ENCODE measurements at places on chromosomes 4 and X.

- no peak for DNase-seq
These were observed 120.4 kb downstream of the TMEM164 start for GRCh38 chrX:110123331-110123782.

DNA sequence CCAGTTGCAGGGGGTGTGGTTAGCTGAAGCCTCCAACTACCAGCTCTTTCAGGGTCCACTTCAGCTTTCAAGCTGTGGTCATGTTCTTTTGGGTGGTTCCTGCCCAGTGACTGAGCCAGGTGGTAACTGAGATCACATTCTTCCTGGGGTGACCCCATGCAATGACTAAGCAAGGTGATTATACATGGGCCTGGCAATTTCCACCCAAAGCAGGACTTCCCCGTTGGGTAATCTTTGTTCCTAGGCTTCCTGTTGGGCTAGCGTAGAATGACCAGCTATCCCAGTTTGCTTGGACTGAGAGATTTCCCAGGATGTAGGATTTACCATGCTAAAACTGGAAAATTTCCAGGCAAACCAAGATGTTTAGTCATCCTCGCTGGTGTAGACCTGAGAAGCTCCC, 18.4 kb upstream of the MAGEB17 start:
- no peak for DNase-seq

DNA sequence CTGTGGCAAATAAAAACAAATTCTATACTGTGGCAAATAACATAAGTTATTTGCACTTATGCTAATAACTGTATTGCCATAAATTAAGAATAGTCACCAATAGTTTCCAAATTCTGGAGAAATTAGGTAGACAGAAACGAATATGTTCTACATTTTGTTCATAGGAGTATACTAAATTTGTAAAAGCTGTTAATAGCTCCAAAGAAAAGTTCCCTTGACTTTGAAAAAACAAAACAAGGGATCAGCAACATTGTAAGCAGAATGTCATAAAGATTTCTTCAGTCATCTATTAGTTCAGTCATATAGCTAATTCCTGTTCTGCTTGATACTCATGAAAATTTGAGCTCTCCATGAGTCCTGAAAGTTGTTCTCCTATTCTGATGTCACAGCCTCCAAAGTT, 1472.8 kb downstream of the C4orf33 start:
- DNase-seq = no peak

GRCh38 chr4:17164666-17165065, 266.2 kb upstream of the LDB2 start:
- DNase-seq = no peak

- DNase-seq = no peak
These were observed 86.2 kb downstream of the NPFFR2 start for GRCh38 chr4:72118017-72118416.

DNA sequence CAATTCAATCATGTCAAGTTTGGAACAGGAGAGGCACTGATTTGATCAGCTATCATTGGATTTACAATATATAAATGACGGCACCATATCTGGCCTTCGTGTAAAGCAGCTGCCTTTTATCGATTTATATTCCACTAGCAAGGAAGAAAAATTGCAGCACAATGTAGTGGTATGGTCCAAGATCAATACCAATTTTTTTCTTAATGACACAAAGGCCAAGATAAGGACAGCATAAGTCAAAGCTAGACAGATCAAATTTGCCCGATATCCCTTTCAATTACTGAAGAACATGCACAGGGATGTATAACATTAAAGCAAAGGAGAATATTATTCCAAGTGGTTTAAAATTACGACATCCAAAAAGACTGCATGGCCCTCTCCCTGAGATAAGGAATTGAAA, 167.4 kb downstream of the GPC3 start:
- no peak for DNase-seq

DNA sequence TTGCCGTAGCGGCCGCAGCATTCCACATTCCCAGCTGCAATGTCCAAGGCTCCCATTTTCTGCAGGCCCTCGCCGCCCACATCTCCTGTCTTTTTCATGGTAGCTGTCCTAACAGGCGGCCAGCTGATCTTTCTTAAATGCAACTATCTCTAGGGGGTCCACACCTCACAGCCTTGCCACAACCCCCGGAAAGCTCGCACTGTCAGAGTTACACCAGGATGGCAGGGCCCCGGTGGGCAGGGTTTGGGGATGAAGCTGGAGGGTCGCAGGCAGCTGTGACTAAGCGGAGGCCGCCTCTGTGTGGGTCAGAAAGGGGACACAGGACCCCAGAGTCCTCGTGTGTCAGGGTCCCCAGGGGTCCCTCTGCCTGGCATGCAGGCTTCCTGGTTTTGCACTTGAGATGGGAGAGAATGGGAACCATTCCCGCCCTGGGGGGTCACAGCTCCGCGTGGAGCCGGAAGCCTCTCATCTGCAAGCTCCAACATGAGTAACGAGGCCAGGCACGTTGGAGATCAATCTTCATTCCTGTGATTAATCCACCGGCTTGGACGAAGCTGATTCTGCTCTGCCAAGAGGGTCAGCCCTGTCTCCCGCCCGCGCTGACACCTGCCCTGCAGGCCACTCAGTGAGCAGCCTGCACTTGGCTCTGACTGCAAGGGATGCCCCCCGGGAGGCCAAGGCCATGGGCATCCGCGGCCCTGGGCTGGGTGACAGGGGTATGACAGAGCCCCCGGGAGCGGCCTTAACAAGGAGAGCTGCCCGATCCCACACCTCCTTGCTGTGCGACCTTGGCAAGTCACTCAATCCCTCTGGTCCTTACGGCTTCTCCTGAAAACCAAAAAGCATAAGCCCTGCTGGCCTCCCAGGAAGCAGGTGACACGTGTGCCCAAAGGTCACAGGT, 97.9 kb downstream of the ADRA2C start:
- DNase-seq = no peak

DNA sequence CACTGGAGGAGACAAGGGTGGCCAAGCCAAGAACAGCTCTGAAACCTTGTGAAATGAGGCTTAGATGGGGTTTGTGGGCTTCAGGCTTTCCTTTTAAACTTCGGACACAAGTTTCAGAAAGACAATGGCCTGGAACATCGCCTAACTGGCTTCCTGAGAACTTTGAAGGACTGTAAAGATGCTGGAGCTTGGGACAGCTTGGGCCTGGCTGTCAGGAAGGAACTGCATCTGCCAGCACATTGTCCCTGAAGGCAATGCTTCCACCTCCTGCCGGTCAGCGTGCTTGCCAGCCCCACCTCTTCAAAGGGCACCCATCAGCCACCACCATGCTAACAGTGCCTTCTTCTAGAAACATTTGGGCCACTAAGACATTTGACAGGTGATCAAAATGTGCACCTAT, 107.9 kb downstream of the DRD5 start:
- no peak for DNase-seq

DNA sequence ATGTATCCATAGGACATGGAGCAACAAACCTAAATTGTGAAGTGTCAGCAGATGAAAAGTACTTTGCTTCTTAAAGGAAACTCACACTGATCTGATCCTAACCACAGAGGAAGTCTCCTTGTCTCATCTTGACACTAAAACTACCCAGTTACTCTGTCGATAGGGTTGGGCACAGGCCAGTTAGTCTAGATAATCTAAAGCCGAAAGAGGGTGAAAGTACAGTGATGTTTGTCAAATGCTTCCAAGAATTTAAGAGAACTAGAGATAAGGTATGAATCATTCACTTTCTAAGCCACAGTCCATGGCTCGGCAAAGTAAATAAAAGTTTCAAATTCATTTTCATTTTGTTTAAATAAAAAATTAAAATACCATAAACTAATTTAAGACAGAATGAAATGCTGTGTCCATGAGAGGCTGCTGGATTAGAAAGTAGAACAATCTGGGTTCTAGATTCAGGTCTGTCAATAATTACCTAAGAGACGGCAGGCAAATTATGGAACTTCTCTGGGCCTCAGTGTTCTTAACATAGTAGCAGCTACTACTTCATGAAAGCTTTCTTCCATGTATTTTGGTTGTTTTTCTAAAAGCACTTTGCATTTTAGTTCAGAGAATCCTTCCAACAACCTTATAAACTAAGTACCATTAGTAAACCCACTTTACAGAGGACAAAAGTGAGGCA, 176.7 kb downstream of the LDB2 start:
- DNase-seq = no peak

GRCh38 chr4:164485136-164485535, 268.8 kb upstream of the SMIM31 start:
- no peak for DNase-seq

DNA sequence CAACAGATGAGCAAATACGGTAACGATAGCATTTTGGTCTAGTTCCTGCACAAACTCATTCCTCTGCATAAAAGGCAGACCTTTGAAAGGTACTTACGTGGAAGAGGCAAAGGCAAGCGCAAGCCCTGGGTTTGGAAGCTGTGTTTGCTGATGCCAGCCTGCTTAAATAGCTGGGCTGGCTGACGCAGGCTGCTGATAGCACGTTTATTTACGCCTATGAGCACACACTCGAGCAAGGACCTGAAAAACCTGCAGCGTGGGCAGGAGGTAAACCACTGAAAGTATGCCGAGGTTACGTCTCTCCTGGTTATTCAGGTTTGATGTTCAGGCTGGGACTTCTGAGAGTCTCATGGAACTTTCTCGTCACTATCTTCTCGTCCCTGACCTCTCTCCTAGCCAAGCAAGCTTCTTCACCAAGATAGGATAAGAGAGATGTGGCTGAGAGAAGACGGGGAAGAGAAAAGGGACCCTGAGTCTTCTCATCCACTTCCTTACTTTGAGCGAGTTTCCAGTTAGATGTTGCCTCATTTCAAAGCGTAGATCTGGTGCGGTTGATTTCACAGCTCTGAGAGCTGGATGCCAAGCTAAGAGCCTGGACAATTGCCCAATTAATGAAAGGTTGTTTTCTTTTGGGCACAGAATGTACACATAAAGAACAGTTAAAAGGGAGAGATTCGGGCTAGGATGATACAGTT, at the start of gene HOPX:
Gene HOPX (minus strand): TSS at position 139 of the 695 bp plus-strand sequence. CDS start 23,480 bp downstream, outside the sequence.
- peak; percentile 70 for DNase-seq

DNA sequence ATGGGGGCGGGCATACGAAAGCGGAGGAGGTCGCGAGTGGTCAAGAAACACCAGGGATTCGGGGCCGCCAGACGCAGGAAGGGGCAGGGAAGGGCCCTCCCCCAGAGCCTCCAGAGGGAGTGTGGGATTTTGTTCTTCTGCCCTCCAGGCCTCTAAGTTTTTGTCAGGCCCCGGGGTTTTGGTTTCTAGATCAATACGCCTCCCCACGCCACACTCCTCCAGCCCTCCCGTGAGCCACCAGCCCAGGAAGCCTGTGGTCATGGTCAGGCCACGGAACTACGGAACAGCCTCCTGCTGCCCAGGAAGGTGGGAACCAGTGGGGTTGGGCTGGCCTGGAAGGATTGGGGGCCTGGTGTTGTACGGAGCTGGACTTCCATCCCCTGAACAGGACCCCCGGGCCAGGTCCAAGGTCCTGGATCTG, 38.4 kb downstream of the CPLX1 start:
- no peak for DNase-seq

GRCh38 chr4:43223820-43224219, 331.3 kb downstream of the GRXCR1 start:
- DNase-seq = no peak

DNA sequence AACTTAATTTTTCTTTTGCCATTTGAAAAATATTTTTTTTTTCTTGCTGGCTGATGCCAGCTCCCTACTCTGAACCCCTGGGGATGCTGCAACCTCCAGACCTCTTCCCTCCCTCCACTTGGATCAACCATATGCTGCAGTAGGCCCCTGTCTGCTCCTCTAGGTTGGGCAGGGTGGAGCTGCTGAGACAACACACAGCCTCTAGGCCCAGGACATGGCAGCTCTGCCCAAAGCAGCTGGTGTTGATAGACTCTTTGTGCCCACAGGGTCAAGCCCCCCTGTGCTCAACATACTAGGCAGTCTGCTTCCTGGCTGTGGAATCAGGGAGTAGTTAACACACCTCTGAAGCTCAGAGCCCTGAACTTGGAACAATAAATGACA, 19.9 kb upstream of the CLNK start:
- no peak for DNase-seq
